ENCODE measurements at places on chromosomes 6 and 20.

DNA sequence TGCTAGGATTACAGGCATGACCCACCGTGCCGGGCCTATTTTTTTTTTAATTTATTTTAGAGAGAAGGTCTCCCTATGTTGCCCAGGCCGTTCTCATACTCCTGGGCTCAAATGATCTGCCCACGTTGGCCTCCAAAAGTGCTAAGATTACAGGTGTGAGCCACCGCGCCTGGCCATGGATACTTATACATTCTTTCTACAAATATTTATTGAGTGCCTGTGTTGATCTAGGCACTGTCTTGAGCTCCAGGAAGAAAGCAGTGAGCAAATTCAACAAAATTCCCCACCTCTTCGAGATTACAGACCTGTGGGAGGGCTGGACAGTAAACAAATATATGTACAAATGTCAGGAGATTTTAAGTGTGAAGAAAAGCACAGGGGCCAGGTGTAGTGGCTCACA, 37.9 kb downstream of the MGME1 start:
- no peak for DNase-seq

DNA sequence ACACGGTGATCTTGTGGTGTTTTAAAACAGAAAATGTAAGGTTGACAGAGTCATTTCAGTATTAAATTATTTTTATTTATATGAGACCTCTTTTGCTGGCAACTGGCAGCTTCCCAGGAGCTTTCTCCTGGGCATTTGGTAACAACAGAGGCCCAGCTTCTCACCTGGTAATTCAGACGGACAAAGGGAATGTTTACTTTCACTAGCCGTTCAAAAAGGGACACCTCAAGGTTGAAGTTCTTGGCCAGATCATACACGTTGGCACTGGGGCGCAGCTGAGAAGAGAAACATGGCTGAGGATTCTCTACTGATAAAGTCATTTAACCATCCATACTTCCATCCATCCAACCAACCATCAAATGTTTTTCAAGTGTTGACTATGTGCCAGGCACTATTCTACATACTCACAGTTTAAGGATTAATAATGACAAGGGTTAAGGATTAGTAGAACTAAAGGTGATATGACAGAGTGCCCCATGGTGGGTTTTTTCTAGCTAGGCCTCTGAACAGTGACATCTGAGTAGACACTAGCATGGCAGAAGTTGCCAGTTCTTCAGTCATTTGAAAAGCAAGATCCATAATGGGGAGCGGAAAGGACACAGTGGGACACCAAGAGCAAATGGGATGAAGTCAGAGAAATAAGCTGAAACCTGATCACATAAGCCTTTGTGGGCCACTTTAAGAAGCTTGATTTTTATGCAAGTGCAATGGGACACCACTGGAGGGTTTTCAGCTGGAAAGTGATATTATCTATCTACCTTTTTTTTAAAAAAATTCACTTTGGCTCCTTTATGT, 25.1 kb downstream of the ZNFX1 start:
- DNase-seq, result no peak

DNA sequence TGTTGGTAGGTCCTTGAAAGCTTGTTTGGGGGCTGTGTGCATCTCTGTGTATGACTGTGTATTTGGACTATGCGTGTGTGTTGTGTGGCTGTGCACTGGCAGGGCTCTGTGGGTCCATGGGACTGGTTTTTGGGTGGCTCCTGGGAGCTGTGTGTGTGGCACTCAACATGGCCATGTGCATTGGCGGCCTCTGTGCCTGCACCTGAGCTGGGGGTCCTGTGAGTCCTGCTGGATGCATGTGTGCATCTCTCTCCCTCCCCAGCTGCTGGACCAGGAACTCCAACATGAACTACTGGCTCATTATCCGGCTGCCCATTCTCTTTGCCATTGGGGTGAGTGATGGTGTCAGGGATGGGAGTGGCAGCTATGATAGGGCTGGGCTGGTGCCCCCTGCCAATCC, 30.1 kb downstream of the GLP1R start:
- no peak for DNase-seq

- peak; percentile 41 for DNase-seq
Measured at GRCh38 chr6:121522771-121523386, 87.4 kb downstream of the GJA1 start.

GRCh38 chr6:148460876-148461646, 118.4 kb downstream of the SASH1 start:
- no peak for DNase-seq
